ENCODE measurements at places on chromosomes 2 and 18.
A peak's percentile ranks its signal among the peaks of the same experiment; 100 is the strongest.

DNA sequence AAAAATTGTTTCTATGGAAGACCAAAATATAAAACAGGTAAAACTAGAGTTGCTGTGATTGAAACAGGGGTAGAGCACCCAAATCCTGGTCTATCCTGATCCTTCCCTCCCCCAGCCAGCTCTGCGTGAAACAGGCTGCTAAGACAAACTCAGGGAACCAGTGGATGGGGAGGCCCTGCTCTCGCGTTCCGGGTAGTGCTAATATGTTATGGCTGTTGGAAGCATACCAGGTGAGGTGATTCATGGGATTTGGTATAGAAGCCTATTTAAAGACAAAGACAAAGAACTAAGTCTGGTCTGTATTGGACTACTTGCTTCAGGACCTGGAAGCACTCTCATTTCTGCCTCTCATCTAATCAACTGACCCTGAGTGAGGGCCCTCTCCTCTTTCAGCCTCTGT is 63.0 kb upstream of the CCBE1 start:
- DNase-seq, result no peak

- no peak for DNase-seq
These were observed 102.3 kb downstream of the OSR1 start for GRCh38 chr2:19256121-19256601.

DNA sequence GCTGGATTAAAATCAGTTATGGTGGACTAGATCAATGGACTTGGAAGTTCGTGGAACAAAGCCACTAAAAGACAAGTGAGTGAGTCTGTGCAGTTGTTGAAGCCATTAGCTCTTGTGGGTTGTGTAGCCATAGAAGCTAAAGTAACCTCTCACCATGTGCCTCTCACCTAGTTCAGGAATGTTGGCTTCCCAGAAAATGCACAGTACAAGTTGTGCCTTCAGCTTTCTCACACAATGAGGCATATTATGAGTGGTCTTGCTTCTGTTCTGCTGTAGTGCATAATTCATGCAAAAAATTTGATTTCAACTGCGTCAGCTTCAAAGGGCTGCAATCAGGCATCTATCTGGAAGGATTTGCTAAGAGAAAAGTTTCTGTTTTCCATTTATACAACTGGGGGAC is 26.2 kb downstream of the CERS6 start:
- no peak for DNase-seq

DNA sequence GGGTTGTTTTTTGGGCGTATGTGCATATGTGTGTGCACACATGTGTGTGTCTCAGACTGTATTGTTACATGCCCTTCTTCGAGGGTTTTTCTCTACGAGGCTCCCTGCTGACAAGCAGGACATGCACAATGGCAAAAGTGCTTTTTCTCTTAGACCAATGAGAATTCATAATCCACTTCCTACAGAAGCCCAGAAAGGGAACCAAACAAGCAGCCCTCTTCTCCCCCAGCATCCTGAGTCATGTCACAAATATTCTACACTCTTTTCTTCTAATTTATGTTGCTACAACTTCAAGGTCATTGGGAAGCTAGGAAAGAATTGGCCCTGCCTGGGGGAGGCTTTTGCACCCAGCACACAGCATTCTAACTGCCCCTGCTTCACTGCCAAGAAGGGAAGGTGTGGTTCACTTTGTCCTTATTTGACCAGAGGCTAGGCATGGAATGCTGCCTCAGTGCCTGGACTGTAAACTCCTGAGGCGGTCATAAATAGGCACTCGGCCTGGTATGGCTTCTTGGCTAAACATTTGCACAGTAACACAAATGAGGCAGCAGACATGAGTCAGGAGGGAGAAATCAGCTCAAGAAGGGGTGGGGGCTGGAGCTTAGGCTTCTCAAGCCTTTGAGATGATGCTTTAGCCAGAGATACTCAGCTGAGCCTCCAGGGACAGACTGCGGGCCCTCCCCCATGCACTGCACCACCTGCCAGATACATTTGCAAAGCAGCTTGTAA is 92.7 kb upstream of the KLF7 start:
- no peak for DNase-seq

DNA sequence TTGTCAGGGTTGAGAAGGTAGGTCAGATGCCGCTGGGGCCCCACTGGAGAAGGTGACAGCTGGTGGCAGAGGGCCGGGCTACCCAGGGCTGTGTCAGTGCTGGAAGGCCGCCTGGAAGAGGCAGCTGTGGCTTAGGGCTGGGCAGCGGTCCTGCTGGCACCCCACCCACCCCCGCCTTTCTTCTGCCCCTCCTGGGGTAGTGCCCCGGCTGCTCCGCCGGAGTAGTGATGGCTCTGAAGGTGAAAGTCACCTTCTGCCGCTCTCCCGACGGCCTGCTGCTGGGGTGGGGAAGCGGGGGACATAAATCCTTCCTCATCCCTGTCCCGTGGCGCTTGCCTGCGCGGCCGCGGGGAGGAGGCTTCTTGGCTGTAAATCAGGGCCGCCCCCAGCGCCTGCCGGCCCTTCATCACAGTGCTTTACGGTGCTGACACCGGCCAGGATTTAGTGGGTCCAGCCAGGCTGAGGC is 332.2 kb downstream of the DYSF start:
- no peak for DNase-seq

DNA sequence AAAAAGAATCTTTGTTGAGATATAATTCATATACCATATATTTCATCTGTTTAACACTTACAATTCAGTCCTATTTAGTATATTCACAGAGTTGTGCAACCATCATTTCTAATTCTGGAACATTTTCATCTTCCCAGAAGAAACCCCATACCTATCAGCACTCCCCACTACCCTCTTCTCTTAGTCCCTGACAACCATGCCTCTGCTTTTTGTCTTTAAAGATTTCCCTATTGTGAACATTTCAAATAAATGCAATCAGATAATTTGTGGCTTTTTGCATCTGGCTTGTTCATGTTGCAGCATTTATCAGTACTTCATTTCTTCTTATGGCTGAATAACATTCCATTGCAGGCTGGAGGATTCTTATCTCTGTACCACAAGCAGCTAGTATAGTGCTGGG is 305.9 kb upstream of the MEX3C start:
- DNase-seq, result no peak

- DNase-seq, result no peak
These were observed 52.4 kb downstream of the OSBPL6 start for GRCh38 chr2:178246696-178247095.

- DNase-seq, result no peak
These were observed 453 bp downstream of the KCNJ3 start for GRCh38 chr2:154698721-154699574.

GRCh38 chr2:219175928-219176817 is 552 bp downstream of the CNPPD1 start:
- DNase-seq, result peak; percentile 80

DNA sequence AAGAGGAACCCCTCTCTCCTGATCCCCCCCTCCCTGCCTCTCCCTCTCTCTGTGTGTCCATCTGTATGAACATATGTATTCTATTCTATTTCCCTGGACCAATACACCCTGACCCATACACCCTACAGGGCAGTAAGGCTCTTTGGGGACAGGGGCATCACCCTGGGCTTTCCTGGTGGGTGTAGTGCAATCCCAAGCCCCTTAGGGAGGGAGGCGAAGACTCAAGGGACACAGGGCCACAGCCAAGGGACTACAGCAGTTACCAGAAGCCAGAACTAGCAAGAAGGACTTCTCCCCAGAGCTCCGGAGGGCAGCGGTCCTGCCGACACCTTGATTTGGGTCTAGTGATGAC is 214.2 kb upstream of the RAB6C start:
- DNase-seq, result no peak

GRCh38 chr2:30177956-30178355 is 31.1 kb downstream of the YPEL5 start:
- DNase-seq, result no peak

DNA sequence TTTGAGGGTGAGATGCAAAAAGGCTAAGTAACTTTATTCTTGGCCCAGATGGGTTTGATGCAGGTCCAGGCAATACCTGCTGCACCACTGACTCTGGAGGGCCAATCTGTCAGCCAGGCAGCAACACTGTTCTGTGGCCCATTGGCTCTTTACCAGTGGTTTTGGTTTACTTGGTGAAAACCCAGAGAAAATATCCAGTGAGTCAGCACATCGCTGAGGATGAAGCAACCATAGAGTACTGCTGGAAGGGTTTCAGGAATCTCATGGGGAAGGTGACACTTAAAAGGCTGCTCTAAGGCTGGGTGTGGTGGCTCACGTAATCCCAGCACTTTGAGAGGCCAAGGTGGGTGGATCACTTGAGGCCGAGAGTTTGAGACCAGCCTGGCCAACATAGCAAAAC is 192.5 kb upstream of the FAM98A start:
- DNase-seq, result no peak
